ENCODE measurements at places on chromosomes 2 and 18.

- DNase-seq = no peak
Measured at GRCh38 chr2:72082021-72082601, 65.6 kb downstream of the CYP26B1 start.

DNA sequence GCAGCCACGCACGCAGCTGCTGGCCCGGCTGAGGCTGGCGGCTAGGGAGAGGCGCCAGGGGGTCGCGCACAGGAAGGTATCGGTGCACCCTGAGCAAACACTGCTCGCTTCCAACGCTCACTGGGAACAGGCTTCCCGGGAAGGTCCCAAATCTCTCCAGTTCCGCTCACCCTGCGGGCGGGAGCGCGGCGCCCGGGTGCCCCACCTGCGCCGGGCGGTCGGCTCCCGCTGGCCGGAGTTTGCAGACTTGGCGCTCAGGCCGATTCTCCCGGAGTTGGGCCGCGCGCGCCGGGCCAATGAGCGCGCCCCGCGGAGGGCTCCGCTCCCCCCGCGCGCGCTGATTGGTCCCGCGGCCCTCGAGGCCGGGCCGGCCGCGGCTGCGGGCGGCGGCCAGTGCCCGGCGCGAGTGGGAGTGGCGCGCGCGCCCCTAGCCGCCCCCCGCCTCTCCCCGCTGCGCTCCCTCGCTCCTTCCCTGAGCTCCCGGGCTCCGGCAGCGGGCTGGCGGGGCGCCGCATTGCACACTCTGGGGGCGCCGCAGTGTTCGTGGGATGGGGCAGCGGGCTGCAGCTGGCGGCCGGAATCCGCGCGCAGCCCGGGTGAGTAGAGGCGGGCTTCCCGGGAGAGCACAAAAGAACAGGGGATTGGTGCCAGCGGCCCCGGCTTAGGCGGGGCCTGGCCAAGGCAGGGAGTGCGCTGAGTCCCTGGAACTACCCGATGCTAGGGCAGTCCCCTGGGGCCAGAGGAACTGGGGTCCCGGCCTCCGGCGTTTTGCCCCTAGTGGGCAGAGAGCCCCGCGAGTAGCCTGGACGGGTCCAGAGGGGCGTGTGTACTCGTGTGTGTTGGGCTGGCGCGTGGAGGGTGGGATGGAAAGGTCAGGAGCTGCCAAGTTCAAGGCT, at the start of gene LYPD6:
LYPD6 (plus strand) TSS at position 461 of the 896 bp plus-strand sequence. CDS start 107,122 bp downstream, outside the sequence.
- no peak for DNase-seq

DNA sequence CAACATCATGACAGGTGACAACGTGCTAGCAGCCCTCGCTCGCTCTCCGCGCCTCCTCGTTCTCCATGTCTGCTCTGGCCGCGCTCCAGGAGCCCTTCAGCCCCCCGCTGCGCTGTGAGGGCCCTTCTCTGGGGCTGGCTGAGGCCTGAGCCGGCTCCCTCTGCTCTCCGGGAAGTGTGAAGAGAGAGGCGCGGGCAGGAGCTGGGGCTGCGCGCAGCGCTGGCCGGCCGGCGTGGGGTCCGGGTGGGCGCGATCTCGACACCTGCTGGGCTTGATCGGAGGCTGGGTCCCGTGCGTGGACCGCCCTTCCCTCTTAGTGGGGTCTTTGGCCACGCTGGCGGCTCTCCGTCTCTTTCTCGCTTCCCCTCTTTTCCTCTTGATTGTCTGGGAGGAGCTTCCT, 195.5 kb downstream of the ANKRD30BL start:
- no peak for DNase-seq

- no peak for DNase-seq
Measured at GRCh38 chr2:70851704-70852103, 16.1 kb upstream of the CD207 start.

DNA sequence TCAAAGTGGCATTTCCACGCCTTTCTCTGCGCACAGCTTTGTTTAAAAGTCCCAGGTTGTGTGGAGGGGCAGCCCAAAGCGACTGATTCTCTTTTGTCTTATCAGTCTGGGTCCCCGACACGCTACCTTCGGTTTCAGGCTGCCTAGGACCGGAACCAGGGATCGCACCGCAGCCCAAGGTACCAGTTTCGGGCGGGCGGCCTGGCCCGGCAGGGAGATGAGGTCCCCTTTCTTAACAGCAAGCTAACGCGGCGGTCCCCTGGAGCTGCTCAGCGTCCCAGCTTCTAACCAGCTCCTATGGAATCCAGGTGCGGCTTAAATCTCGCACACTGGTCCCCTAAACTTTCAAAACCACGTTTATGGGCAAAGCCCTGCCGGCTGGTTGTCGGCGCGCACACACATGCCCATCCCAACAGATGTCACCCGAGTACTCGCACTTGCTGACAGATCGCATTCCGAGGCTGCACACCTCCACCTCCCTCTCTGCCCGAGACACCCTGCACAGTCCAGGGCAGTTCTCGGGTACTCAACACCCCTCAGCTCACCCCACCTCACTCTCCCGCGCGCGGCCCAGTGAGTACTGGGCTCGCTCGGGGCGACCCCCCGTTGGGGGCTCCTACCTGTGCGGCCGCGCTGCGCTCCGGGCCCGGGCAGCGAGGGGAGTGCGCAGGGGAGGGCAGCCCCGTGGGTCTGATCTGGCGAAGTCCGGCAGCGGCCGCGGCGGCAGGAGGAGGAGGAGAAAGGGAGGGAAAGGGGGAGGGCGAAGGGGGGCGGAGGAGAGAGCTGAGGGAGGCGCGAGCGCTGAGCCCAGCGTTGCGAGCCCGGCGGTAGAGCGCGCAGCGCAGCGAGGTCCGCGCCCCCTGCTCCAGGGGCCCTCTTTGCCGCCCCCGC, at the start of gene EFEMP1:
EFEMP1 (minus strand) TSS at position 692 of the 891 bp plus-strand sequence. CDS start 1,342 bp downstream, outside the sequence.
- no peak for DNase-seq

DNA sequence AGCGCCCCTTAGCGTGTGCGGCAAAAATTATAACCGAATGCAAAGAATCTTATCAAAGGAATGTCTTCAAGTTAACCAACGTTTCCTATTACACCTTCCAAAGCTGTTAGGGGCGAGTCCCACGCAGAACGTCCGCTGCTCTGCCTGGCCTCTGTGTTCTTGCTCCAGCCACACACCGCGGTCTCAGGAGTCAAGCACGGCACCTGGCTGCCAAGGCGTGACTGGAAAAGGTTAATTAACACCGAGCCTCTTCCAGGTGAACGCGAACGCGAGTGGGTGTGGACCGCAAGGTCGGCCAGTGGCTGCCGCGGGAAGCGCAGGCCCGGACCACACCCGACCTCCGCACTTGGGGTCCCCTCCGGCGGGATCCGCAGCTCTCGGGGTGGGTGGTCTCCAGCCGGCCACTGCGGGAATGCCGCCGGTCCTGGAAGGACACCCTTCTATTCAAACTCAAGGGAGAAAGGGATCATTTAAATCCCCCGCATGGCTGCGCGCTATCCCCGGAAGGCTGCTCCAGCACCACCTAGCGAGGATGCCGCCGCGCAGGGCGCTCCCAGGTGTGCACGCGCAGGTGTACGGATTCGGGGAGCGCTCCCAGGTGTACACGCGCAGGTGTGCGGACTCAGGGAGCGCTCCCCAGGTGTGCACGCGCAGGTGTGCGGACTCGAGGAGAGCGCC, 830 bp downstream of the CYB5A start:
- DNase-seq = no peak

DNA sequence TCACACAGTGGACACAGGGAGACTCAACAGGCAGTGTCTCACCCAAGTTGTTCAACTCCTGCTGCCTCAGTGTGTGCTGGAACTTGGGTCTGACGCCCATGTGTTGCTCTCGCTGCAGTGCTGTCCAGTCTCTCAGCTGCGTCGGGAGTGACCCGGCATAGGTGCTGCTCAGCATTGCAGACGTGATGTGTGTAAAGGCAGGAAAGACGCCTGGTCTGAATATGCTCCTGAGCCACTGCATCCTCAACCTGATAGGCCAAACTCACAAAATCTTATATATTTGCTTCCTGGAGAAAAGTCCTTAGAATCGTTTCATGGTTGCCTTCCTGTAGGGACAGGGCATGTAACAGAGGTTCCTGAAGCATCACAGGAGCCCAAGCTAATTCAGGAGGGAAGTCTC, 152.9 kb downstream of the INSIG2 start:
- DNase-seq = no peak

Measured in NK-92 treated with Interleukin-12 subunit alpha and Interleukin-12 subunit beta, amount 100 ng/mL, for 24 hours (cell line).